ENCODE measurements at places on chromosomes 16 and 17.

DNA sequence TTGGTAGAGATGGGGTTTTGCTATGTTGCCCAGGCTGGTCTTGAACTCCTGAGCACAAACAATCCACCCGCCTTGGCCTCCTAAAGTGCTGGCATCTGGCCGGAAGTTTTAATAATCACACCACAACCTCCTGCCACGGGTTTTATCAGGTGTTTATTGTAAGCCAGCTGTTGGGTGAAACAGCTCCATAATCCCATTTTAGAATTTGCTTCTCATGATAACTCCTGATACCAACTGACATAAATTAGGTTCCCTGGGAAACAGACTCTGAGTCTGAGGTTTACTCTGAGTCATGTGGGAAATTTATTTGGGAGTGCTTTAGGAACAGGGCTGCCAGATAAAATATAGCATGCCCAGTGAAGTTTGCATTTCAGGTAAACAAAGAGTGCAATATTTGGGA is 122.6 kb upstream of the MED13 start:
- DNase-seq, result no peak

DNA sequence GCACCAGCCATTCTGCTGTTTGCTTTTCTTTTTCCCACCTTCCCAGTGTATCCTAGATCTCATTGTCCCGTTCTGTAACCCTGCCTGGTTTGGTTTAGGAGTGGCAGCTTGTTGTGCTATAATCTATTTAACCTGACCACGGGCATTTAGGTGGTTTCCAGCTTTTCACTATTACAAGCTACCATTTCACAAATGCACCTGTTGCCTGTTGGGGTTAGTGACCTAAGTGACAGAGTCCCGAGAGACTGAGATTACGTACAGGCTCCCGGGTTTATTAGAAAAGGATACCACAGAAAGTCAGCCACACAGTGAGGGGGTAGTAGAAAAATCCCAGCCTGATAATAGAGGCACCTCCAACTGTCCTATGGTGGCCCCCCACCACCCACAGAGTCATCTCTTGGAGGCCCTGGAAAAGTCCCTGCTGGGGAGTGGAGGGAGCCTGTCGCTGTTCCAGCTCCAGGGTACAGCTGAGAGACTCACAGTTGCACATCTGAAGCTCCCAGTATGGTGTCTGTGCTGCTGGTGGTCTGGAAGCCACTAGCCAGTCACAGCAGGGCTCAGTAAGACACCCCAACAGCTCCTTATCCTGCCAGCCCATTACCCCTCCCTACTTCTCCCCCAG is 21.2 kb downstream of the CLEC16A start:
- no peak for DNase-seq

GRCh38 chr17:80683625-80684104 is 139.0 kb downstream of the RPTOR start:
- no peak for DNase-seq

DNA sequence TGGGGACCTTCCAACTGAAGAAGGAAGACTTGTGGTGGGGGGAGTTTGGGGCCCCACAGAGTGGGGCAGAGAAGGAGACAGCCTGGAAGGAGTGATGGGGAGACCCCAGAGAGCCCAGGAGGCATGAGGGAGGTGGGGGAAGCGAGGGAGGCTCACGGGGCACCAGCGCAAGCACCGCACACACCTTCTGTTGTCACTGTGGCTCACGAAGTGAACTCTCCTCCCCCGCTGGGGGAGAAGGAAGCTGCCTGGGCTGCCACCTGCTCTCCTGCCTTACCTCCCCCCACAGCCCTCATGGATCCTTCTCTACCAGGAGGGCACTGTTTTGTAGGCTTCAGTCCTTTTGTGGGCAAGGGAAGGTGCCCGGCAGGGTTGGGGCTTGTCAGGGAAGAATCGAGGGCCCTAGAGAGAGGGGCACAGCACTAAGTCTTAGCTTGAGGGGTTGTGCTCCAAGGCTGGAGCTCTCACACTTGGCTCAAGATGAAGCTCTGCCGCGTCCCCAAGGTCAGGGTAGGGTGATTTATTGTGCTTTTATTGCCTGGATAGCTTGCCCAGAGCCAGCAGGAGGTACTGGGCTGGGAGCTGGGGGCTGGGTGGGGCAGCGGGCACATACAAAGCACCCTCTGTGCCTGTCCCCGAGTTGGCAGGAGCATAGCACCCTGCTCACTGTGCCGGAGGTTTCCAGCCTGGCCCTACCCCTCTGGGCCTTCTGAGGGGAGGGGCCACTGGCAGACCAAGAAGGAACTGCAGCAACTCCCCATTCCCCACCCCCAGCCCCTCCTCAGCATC is 4.6 kb upstream of the STARD3 start:
- no peak for DNase-seq

- no peak for DNase-seq
Observed at GRCh38 chr17:31869031-31869430, 10.0 kb upstream of the COPRS start.

DNA sequence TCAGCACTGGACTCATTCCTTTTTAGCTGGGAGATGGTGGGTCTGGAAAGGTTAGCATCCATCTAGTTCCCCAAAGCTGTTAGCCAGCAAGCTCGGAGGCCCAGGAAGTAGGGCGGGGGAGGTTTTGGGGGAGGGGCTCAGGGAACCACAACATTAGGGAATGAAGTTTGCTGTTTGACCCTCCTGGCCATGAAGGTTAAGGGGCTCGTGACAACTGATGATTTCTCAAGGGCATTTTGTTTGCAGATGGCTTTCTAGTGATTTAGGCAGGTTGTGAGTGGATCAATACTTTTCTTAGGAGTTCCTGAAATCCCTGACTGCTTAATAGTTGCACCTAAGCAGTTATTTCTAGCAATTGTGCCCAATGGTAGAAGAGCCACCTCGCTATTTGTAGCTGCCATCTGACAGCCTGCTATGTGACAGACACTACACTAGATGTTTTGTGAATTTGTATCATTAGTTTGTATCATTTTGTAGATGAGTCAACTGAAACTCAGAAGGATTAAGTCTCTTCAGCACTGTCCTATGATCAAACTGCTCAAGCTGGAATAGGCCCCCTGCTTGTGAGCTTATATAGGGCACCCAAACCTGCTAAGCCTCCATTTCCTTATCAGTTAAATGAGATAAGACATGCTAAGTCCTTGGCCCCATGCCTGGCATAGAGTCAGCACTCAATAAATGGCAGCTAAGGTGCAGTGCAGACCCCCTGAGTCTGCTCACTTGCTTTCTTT is 146.4 kb downstream of the IRX3 start:
- no peak for DNase-seq

- no peak for DNase-seq
Observed at GRCh38 chr16:4038448-4038847, 77.8 kb downstream of the ADCY9 start.

- no peak for DNase-seq
Observed at GRCh38 chr17:31130286-31131224, 35.8 kb downstream of the NF1 start.

DNA sequence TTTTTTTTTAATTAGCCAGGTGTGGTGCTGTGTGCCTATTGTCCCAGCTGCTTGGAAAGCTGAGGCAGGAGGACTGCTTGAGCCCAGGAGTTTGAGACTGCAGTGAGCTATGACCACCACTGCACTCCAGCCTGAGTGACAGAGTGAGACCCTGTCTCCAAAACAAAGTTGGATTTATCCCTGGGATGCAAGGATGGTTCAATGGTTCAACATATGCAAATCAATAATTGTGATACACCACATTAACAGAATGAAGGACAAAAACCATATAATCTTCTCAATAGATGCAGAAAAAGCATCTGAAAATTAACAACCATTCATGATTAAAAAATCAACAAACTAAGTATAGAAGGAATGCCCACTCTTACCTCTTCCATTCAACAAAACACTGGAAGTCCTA is 33.5 kb downstream of the CDR2 start:
- DNase-seq, result no peak

DNA sequence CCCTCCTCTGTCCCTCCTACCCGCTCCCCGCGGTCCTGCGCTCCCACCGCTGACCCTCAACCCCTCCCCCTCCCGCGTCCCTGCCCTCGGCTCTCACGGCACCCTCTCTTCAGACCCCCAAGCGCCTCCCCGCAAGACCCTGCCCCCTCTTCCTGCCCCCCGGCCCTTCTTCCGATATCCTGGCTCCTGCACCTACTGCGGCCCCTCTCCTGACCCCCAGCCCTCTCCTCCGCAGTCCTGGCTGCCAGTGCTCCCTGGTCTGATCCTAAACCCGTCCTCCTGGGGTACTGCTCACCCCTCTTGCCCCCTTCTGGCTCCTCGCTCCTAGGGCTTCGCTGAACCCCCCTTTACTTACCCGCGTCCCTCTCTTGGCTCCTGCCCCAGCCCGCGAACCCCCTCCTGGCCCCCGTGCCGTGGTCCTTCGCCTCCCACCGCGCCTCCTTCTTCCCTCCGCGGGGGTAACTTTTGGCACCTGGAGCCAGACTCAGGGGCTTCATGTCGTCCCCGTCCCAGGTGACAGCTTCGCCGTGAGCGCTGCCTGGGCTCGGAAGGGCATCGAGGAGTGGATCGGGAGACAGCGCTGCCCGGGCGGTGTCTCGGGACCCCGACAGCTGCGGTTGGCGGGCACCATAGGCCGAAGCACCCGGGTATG is 839 bp downstream of the NKD1 start:
- DNase-seq, result no peak

DNA sequence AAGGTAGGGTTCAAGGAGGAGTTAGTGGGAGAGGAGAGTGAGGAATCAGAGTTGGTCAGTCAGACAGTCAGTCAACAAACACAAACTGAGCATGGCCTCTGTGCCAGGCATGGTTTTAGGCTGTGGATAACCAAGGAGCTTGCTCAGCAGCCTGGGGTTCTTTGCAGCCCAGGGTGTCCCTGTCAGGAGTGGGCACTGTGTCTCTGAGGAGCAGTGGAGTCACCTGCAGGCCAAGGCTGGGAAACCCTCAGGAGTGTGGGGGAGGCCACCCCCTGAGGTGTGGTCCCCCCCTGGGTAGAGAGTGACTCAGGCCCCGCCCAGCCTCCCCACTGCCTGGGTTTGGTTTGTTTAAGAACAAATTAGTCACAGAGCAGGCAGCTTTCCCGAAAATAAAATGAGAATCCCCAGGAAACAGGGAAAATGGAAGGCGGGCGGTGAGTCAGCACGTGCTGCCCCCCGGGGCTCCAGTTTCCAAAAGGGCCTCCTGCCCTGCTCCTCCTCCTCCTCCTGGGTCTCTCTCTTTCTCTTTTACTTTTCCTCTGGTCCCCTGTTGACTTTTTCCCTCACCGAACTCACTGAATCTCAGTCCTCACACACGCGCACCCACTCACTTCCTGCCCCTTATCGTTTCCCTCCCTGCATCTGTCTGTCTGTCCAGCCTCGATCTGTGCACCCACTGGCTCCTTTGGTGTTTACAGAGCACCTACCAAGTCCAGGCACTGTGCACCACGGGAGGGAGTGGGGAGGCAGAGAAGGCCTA is 44.3 kb downstream of the SOCS3 start:
- DNase-seq, result peak; percentile 52

GRCh38 chr17:46800573-46800972 is 17.9 kb downstream of the WNT3 start:
- no peak for DNase-seq

DNA sequence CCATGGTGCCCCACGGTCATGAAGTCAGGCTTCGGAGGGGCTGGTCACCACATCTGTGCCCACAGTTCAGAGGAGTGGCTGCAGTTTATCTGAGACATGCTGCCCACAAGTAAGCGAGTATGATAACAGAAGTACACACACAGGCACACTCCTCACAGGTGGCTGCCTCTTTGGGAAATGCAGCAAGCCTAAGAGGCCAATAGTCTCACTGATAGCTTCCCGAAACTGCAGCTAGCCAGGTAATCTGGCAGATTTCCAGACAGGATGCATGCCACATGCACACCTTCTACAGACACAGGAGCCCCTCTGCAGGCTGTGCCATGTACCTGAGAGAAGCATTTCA is 12.6 kb upstream of the GFOD2 start:
- DNase-seq, result no peak

- DNase-seq, result no peak
Observed at GRCh38 chr17:81218991-81219390, 3.8 kb downstream of the CEP131 start.

GRCh38 chr17:74750039-74750326 is 1.6 kb downstream of the NHERF1 start:
- no peak for DNase-seq

DNA sequence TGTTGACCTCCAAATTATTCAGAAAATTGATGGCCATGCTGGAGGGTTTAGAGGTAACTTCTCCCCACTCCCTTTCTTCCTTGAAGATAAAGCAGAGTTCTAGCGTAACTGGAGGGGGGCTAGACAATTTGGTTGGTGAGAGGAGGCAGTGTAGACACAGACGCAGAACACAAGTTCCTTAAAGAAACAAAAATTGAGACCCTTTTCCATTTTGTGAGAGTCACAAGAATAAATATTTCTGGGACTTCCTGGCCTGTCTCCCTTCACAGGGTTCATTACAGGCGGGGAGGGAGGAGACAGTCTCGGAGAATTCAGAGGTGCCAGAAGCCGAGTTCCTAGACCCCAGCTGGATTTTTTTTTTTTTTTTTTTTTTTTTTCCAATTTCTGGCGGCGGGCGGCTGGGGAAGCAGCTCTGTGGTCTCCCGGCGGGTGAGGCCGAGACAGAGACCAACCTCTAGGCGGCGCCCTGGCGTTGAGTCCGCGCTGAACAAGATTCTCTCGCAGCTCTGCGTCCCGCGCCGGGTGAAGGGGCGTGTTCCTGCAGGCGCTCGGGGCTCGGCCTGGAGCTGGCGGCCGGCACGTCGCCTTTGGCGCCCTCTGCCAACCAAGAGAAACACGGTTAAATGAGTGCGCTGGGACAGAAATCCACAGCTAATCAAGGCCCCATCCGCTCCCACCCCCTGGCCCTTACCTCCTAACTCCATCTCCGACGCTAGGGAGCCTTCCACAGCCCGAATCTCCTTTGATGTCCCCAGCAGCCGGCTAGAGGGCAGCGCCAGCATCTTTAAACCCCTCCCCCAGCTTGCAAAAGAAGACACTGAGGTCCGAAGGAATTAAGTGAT is 10.2 kb upstream of the HOXB9 start:
- peak; percentile 80 for DNase-seq

DNA sequence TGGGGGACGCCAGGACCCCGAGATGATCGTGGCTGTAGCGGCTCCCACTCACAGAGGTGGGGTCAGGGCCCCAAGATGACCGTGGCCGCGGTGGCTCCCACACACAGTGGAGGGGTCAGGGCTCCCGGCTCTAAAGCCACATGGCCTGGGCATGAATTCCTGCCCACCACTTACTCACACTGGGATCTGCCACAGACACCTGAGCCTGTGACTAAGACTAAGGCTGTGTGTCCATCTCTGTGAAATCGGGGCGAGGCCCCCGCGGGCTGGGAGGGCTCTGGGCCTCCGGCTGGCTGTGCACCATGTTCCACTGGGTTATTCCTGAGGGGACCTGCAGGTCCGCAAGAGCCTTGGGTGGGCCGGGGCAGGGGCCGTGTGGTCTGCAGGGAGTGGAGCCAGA is 18.5 kb downstream of the ZFPM1 start:
- no peak for DNase-seq

DNA sequence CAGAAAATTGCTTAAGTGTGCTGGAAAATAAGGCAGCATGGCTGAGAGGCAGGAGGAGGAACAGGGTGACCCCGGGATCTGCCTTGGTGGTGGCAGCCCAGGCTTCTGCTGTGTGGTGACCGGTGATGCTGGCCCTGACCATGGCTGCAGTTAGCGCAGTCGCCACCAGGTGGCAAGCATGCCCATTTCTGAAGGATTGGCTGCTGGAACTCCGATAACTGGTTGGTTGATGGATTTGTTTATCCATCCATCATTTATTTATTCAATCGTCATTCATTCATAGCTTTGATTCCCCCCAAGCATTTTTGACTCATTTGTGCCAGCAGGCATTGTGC is 29.1 kb upstream of the ITGA3 start:
- peak; percentile 82 for DNase-seq
